ENCODE measurements at places on chromosomes 11 and 22.

- no peak for DNase-seq
Observed at GRCh38 chr11:64776875-64777274, 1.5 kb downstream of the SF1 start.

GRCh38 chr11:77557553-77557952 is 32.2 kb upstream of the AQP11 start:
- no peak for DNase-seq

- DNase-seq = no peak
Observed at GRCh38 chr11:117855186-117855845, 21.1 kb downstream of the FXYD6 start.

DNA sequence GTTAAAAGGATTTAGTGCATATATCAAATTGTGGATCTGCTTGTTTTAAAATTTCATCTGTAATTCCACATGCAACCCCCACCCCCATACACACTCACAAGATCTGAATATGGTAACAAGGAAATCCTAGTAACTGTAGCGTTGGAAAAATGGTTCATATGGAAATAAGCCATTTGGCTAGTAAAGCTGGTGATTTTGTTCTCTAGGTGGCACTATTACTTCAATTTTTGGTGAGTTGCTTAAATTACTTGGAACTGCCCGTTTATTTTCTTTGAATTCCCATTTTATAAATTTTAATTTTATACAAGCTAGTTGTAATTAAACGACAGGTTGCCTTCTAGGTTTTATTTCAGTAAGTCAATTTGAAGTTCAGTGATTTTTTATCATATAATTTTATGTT is 5.3 kb downstream of the BDNF start:
- DNase-seq = no peak

GRCh38 chr11:60767388-60767811 is 10.7 kb downstream of the MS4A15 start:
- peak; percentile 22 for DNase-seq

GRCh38 chr22:50607659-50608020 is 7.0 kb downstream of the MAPK8IP2 start:
- no peak for DNase-seq

- DNase-seq = no peak
Observed at GRCh38 chr11:83918476-83918875, 632.3 kb upstream of the CCDC90B start.

- no peak for DNase-seq
Observed at GRCh38 chr11:57196596-57196995, 14.8 kb downstream of the LRRC55 start.

- DNase-seq = no peak
Observed at GRCh38 chr11:20111871-20112270, 48.4 kb downstream of the DBX1 start.

DNA sequence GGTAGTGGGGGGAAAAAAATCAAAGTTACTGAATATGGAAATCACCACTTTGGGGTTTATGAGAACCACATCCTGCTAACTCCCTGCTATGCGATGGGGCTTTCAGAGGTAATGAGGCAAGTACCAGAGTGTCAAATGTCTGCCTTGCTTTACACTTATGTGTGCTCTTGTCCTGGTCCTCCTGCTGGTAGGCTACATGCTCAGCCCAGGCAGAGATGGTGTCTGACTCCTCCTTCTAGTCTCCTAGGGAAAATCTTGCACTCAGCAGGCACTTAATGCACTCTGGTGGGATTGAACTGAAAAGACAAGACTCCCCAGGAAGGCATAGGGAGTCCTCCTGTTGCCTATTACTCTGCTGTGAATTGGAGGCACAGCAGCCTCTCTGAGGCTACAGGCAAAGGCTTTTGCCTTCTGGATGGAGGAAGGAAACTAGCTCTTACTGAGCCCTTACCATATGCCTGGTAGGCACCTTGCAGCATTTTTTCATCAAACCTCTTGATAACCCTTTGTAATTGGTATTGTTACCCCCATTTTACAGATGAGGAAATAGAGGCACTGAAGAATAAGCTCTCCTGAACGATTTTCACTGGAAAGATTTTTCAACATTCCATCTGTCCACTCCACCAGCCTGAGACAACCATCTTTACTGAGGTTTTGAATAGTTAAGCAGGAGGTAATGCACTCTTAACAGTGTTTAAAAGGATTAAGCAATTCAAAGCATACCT is 132.1 kb upstream of the PAX6 start:
- no peak for DNase-seq

GRCh38 chr11:114099392-114100178 is 40.1 kb downstream of the ZBTB16 start:
- DNase-seq = no peak

DNA sequence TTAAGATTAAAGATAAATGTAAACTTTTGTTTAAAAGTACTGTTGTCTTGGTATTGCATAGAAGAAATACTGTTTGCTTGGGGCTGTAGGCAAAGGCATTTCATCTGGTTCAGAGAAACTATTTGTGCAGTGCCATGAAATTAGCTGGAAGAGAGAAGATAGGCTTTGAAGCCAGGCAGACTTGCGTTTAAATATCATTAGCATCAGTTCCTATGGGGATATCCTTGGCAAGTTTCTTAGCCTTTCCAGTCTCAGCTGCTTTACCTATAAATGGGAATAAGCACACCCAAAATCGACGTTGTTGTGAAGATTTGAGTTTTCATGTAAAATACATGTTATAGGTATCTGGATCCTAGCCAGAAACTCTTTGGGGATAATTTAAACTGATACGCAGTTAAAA is 133.9 kb downstream of the FBXO7 start:
- DNase-seq = no peak

- DNase-seq = peak; percentile 44
Observed at GRCh38 chr11:78646564-78647185, 72.0 kb upstream of the NARS2 start.

DNA sequence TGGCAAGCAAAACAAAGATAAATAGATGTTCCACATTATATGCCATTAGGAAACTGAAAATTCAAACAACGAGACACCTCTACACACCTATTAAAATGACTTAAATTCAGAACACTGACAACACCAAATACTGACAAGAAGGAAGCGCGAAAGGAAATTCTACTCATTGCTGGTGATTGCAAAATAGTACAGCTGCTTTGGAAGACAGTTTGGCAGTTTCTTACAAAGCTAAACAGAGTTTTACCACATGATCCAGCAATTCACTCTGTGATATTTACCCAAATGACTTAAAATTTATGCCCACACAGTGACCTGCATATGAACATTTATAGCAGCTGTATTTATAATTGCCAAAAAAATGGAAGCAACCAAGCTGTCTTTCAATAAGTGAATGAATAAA is 232.6 kb downstream of the CASP12 start:
- DNase-seq = no peak

DNA sequence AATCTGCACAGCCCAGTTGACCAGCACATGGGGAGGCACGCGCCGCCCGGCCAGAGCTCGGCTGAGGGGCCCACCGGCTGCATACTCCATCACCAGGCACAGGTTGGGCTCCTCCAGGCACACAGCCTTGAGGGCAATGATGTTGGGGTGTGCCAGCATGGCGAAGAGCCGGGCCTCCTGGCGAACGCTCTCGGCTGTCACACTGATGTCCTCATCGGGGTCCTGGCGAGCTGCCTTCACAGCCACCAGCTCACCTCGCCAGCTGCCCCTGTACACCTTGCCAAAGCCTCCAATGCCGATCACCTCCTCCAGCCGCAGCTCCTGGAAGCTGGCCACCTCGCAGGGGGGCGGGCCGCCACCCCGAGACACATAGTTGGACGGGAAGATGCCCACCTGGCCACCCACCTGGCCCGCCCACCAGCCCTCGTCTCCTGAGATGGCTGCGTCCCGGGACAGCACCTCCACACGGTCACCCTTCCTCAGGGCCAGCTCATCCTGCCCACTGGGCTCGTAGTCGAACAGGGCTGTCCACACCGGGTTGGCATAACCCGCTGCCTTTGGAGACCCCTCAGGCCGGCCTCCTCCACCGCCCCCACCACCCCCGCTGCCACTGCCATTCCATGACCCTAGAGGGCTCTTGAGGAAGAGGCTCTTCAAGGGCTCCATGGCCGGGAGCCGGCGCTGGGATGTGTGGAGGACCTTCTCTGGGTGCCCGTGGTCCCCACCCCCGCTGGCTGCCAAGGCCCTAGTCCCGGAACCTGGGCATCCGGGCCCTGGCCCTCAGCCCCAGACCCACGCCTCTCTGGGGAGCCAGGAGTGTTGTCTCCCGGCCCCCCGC is 711 bp downstream of the MAP3K11 start:
- no peak for DNase-seq

DNA sequence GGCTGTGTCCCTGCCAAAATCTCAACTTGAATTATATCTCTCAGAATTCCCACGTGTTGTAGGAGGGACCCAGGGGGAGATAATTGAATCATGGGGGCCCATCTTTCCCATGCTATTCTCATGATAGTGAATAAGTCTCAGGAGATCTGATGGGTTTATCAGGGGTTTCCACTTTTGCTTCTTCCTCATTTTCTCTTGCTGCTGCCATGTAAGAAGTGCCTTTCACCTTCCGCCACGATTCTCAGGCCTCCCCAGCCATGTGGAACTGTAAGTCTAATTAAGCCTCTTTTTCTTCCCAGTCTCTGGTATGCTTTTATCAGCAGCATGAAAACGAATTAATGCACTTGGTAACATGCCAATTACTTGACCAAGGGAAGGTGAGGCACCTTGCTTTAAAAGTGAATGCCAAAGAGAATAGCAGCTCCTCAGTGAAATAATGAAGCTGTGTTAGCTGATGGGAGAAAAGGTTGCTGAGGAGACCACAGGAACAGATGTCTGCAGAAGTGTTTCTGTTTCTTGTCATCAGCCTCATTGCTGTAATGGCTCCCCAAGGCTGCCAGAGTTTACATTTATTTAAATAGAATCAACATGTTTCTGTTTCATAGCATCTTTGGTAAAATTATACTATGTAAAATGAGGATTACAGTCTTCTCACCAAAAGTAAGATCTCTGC is 89.0 kb upstream of the CD44 start:
- DNase-seq = no peak

- peak; percentile 81 for DNase-seq
Observed at GRCh38 chr22:19717691-19718455, 3.6 kb downstream of the SEPTIN5 start.

DNA sequence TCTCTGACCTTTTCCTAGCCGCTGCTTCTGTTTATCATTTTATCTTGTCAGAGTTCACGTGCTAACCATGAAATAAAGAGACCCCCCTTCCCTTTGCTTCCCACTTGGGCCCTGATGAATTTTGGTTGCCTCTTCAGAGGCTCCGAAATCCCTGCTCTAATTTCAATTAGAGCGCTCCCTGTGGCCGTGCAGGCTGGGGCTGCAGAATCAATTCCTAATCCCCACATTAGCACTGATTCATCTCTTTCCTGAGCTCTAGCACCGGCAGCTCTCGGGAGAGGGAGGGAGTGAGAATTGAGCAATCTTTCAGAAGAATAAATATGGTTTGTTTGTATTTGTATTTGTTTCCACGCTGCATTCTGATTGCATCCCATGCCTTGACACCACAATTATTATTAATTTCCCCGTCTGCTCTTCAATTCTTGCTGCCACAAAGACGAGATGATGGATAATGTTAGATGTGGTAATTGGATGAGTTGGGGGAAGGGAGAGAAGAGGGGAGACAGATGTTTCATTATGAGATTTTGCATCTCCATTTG is 76.9 kb downstream of the NTM start:
- DNase-seq = no peak

DNA sequence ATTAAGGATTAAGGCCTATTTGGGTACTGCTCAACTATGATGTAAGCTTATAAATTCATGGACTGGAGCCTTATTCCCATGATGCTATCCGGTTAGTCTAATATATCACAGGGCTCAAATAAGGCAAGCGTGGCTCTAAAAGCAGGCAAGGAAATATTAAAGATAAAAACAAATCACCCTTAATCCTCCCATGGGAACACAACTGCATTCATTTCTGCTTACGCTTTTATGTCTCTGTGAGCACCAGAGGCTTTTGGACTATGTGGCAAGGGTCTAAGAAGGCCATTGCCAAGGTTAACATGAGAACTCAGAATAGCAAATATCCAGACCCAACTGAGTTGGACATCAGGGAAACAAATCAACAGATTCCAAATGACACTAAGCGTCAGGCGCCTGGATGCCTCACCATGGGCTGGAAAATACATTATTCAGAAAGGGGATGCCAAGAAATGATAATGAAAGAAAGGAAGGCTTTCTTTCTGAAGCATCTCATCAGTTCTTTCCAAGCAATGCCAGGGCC is 138.1 kb downstream of the SLC1A2 start:
- DNase-seq = no peak

GRCh38 chr11:61090982-61091372 is 11.3 kb upstream of the CD5 start:
- DNase-seq = no peak

DNA sequence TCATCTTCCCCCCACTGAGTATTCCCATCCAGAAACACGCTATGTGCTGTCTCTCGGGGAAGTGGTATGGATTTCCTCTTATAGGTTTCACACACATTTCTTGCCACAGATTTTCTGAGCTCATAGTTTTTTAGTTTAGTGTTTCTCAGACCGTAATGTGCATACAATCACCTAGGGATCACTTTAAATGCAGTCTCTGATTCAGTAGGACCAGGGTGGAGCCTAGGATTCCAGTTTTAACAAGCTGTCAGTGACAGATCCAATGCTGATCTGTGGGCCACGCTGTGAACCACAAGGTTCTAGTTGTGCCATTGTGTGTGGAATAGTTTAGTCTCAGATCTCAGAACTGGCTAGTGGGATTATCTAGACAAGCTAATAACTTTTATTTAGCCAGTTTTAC is 23.7 kb upstream of the CXCR5 start:
- no peak for DNase-seq

Measured in stimulated activated CD4-positive, alpha-beta T cell treated with anti-CD3 and anti-CD28 coated beads, Interleukin-4, amount 100 ng/mL, for 1 hour (primary cell).